ENCODE measurements at places on chromosomes 12 and 14.

DNA sequence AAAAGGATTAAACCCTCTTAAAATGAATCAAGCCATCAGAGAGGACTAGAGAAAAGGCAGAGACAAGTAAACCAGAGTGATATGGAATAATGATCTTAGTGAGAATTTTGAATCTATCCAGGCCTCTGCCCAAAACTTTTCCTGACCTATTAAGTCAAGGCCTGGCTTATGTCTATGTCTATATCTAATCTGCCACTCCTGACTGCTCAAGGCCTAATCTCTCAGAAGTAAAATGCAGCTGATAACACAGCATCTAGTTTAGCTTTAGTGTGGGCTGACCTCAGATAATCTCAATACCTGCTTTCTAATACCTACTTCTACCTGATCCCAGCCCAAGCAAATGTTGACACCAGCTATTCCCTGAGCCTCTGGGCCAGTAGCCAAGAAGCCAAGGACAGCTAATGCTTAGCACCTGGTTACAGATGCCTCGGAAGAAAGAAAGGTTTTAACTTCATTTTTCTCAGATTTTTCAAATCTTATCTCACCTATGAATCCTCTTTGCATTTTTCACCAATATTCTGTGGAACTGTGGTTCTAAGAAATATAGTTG lies 1472.5 kb upstream of the SEL1L start:
- DNase-seq = no peak

DNA sequence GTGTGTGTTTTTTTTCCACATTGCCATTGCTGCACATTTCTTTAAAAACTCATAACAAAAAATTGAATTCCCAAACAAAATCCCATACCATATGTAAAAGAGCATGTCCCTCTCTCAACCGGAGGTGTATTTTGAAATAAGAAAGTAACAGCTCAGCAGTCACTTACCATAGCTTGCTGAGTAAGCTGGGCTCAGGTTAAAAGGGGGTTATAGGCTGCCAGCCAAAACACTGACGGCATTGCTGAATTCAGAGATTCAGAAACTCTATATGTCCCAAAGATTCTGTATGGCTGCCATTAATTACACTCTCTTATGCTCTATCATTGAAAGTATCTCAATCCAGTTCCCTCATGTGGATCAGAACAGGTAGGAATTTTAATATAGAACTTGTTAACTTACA lies 276.0 kb downstream of the FOXG1 start:
- DNase-seq = no peak

GRCh38 chr14:51872396-51872795 lies 12.0 kb downstream of the GNG2 start:
- no peak for DNase-seq

GRCh38 chr12:48015954-48016353 lies 11.7 kb upstream of the COL2A1 start:
- DNase-seq = no peak

- no peak for DNase-seq
Measured at GRCh38 chr12:24803430-24804245, 145.3 kb downstream of the BCAT1 start.

- no peak for DNase-seq
Measured at GRCh38 chr14:23173796-23174195, 9.7 kb downstream of the SLC7A8 start.

DNA sequence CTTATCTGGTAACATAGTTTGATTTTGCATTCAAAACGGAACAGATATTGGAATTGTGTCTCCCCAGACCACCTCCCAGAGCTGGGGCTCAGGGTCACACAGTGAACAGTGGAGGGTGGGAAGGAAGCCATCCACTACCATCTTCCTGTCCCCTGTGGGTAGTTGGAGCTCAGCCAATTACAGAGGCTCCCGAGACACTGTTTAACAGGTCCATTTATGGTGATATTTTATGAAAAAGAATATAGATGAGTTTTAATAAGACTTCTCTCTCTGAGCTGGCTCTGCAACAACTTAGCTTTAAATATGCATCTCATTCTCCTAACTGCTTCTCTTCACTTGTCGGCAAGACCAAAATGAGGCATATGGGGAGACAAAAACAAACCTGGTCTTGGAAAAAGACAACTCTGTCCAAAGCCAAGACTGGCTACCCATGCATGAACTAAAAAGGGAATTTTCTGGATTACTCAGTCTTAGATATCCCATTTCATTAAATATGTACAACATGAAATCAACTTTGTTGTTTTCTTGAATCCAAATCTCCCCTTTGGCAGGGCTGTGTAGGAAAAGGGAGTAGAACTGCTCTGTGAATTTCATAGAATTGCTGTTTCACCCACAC lies 83.8 kb upstream of the HOXC13 start:
- no peak for DNase-seq

DNA sequence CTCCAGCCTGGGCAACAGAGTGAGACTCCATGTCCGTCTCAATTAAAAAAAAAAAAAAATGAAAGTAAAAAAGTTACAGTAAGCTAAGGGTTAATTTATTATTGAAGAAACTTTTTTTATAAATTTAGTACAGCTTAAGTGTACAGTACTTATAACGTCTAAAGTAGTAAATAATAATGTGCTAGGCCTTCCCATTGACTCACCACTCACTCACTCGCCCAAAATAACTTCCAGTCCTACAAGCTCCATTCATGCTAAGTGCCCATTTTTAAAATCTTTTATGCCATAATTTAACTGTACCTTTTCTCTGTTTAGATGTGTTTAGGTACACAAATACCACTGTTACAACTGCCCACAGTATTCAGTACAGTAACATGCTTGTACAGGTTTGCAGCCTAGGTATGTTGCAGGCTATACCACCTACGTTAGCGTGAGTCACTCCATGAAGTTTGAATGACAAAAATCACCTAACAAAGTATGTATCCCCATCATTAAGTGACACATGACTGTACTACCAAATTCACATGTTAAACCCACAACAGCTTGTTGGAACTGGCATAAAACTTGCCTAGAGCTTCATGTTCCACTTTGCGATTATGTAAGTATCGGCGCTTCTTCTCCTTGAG lies 10.7 kb downstream of the KANSL2 start:
- DNase-seq = no peak

GRCh38 chr14:76715511-76716081 lies 45.7 kb upstream of the VASH1 start:
- no peak for DNase-seq

- no peak for DNase-seq
Measured at GRCh38 chr14:68076451-68076850, 256.9 kb downstream of the RAD51B start.

DNA sequence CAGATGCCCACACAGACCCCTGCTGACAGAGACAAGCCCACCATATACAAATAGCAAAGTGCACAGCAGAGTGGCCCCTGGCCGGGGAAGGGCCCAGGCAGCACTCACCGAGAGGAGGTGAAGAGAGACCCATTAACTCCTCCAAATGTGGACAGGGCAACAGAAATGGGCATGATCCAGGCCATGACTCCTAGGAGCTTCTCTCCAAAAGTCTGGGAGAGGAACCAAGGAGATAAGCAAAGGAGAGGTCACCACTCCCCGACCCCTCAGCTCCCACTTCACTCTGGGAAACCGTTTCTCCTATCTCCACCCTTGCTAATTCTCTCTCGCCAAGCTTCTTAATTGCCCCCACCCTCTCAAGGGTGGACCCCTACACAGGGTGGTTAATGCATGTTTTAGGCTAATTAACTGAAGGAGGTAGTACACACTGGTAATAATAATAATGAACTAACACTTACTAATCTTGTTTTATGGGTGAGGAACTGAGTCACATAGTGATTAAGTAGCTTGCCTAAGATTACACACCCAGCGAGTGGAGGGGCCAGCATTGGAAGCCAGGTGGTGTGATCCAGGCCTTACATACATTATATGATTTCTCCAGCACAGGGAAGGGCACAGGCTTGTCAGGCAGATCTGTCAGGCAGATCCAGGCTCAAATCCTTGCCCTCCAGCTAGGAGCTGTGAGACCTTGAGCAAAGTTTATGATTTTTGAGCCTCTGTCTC lies 18.9 kb upstream of the CEBPE start:
- DNase-seq = no peak

DNA sequence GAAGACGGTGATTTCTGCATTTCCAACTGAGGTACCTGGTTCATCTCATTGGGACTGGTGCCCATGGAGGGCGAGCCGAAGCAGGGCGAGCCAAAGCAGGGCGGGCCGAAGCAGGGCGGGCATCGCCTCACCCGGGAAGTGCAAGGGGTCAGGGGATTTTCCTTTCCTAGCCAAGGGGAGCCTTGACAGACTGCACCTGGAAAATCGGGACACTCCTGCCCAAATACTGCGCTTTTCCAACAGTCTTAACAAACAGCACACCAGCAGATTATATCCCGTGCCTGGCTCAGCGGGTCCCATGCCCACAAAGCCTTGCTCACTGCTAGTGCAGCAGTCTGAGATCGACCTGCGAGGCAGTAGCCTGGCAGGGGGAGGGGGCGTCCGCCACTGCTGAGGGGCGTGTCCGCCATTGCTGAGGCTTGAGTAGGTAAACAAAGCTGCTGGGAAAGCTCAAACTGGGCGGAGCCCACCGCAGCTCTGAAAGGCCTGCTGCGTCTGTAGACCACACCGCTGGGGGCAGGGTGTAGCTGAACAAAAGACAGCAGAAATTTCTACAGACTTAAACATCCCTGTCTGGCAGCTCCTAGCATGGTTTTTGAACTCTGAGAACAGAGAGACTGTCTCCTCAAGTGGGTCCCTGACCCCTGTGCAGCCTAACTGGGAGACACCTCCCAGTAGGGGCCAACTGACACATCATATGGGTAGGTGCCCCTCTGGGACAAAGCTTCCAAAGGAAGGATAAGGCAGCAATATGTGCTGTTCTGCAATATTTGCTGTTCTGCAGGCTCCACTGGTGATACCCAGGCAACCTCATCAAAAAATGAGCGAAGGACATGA lies 77.2 kb downstream of the BAZ1A start:
- DNase-seq = no peak

DNA sequence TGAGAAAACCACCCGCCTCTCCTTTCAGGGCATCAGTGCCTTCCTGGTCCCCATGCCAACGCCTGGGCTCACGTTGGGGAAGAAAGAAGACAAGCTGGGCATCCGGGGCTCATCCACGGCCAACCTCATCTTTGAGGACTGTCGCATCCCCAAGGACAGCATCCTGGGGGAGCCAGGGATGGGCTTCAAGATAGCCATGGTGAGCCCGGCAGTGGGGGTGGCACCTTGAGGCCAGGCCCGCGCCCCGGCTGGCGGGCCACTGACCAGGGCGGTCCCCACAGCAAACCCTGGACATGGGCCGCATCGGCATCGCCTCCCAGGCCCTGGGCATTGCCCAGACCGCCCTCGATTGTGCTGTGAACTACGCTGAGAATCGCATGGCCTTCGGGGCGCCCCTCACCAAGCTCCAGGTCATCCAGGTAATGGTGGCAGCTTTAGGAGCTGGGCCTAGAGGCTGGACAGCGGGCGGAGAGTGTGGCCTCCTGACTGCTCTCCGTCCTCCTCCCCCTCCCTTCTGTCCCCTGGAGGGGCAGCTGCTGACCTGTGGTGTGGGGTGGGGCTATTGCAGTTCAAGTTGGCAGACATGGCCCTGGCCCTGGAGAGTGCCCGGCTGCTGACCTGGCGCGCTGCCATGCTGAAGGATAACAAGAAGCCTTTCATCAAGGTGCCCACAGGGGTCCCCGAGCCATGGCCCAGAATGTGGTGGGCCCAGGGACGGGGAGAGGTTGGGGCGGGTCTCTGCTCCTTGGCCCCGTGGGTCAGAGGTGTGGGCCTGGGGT lies 12.8 kb downstream of the ACADS start:
- no peak for DNase-seq

GRCh38 chr12:26539131-26539530 lies 293.9 kb downstream of the ITPR2 start:
- DNase-seq = no peak

GRCh38 chr14:80942191-80942600 lies 658 bp upstream of the CEP128 start:
- DNase-seq = no peak

- DNase-seq = no peak
Measured at GRCh38 chr12:39958377-39958776, 147.5 kb downstream of the SLC2A13 start.

DNA sequence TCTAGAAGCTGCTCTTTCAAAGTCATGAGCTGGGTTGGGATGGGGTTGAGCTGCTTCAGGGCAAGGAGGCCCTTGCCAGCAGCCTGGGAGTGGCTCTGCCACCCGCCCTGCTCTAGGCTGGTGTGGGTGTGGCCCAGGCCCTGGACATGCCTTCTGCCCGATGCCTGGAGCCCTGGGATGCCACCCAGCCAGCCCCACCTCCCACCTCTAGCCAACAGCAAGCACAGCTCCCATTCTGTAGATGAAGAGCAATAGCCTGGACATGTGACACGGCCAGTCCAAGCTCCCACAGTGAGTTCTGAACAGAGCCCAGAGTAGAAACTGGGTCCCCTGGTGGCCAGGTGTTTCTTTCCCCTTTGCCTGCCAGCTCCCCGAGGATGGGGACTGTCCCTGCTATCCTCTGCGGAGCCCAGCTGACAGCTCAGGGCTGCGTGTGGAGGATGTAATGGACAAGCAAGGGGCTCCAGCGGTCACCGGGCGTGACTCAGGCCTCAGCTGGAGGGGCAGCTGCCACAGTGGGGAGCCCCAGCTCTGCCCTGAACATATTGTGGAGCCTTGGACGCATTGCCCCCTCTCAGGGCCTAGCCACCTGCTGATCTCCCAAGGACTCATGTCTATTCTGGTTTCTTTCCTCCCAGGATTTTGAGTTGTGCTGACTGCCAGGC lies 165.2 kb downstream of the TSPAN9 start:
- DNase-seq = no peak

GRCh38 chr14:75141967-75142366 lies 15.1 kb upstream of the NEK9 start:
- DNase-seq = no peak

GRCh38 chr14:83614956-83615355 lies 1915.0 kb upstream of the FLRT2 start:
- no peak for DNase-seq

DNA sequence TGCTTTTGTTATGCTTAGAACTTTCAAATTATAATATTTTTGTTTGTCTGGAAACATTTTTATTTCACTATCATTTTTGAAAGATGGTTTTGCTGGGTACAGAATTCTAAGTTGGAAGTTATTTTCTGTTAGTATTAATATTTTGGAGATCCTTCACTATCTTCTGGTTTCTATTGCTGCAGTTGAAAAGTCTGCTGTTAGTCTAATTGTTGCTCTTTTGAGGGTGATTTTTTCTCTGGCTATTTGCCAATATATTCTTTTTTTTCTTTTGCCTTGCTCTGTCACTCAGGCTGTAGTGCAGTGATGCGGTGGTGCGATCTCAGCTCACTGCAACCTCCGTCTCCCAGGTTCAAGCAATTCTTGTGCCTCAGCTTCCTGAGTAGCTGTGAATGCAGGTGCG lies 28.2 kb upstream of the ARID2 start:
- DNase-seq = no peak

GRCh38 chr12:84969226-84969625 lies 56.6 kb upstream of the SLC6A15 start:
- DNase-seq = no peak

DNA sequence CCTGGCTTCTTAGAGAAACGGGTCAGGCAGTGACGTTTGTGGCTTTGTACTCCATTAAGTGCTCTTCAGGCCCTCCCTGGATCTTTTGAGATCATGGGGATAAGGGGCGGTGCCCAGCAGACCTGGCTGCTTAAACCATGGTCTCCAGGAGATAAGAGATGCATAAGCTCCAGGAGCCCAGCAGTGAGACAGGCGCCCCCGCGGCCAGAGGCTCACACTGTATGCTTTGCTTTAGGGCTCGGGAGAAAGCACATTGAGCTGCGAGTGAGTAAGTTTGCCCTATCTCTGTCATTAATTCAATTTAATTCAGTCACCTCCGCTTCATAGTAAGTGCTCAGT lies 359.5 kb downstream of the CACNA1C start:
- no peak for DNase-seq

- DNase-seq = no peak
Measured at GRCh38 chr14:45785240-45785639, 532.2 kb upstream of the MIS18BP1 start.

Measured in 8988T (cell line).